H1 (cell line): ENCODE measurements at places on chromosomes 1 and 21.

GRCh38 chr1:22694172-22694571 is 16.5 kb upstream of the EPHB2 start:
- no peak for DNase-seq

DNA sequence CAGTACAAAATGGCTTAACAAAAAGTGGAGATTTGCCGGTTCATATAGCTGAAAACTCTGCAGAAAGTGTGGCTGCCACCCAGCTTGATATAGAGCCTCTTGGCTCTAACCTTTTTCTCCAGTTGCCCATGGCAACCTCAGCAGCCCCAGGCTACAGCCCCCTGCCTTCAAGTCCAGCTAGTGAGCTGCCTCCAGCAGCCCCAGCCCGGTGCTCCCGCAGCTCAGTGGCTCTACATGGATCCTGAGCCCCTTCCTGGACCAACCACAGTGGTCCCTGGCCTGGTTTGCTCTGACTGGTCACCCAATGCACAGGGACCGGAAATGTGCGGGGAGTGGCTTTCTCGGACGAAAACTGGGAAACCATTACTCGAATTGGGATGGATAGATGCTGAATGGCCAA is 13.3 kb upstream of the ATF3 start:
- DNase-seq: no peak

DNA sequence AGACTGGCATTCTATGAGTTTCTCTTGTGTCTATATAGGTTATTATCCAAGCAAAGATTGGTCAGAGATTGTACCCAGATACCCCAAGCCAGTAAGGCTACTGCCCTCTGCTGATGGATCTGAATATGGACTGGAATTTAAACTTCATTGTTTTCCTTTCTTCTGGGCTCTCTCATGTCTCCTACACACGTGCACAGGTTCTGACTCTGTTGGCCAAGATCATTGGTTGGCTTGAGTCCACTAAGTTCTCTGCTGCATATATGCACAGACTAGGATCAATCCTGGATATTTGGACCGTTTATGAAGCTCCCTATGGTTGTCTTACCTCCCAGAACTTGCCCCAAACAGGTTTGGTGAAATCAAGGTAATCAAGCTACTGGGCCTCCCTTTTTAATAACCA is 69.7 kb downstream of the CC2D1B start:
- DNase-seq: no peak

DNA sequence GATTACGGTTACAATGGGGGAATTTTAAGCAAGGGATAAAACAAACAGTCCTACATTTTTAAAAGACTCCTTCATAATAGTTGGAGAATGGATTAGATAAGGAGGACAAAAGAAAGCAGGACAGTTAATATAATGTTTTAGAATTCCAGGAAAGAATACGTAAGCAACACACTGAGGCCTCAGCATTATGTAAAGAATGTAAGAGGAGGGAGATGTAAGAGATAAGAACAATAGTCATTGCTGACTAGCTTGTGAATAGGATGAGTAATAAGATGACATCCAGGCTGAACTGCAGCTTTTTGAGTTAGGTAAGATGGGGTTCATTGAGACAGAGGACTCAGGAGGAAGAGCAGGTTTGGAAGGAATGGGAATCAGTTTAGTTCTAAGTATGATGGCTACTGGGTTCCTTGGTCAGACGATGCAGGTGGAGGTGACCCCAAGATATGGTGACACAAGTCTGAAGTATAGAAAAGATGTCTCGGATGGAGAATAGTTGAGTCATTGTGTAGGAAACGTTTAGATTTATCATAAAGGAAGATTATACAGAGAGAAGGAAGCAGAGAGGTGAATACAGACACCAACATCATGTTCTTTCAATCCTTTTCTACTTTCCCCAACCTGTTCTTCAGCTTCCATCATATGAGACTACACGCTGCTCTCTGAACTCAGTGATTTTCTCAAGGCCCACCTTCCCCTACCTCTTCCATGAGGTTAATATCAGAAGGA is 372.8 kb downstream of the PTBP2 start:
- DNase-seq: no peak

GRCh38 chr1:153617663-153618062 is 1.5 kb upstream of the S100A14 start:
- DNase-seq: peak; percentile 54
